ENCODE measurements at places on chromosomes 7 and 10.
A peak's percentile ranks its signal among the peaks of the same experiment; 100 is the strongest.

- DNase-seq, result no peak
These were observed 4.5 kb downstream of the GPRIN2 start for GRCh38 chr10:46551701-46552525.

DNA sequence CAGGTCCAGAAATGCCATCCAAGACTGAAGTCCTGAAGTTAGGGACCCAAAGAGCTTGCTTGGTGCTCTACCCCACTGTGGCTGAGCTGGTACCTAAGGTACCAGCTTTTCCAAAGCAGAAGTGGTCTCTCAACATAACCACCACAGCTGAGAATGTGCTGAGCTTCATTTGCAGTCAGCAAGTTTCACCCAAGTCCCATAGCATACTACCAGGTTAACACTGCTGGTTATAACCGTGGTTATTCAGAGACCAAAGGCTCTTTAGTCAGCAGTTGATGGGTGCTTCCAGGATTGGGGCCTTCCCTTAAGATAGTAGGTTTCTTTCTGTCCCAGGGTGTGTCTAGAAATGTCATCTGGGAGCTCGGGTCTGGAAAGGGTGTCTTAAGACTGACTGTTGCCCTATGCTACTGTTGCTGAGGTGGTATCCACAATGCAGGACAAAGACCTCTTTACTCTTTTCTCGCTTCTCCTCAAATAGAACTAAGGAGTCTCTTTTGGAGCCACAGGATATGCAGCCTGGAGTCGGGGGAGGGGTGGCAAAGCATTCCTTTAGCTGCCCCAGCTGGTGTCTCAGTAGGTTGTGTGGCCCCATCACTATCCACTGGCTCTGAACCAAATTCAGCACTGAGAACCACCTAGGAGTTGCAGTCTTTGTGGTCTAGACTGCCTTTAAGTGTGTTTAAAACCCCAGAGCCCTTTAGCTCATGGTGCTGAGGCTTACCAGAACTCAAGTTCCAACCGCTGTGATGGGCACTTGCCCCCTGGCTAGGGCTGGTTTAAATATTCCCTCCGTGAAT, 354.9 kb upstream of the SEMA3C start:
- peak; percentile 20 for DNase-seq

GRCh38 chr7:74655768-74656440, 1.6 kb upstream of the GTF2I start:
- DNase-seq, result peak; percentile 27

GRCh38 chr10:24981161-24981710, 28.8 kb upstream of the PRTFDC1 start:
- DNase-seq, result no peak

DNA sequence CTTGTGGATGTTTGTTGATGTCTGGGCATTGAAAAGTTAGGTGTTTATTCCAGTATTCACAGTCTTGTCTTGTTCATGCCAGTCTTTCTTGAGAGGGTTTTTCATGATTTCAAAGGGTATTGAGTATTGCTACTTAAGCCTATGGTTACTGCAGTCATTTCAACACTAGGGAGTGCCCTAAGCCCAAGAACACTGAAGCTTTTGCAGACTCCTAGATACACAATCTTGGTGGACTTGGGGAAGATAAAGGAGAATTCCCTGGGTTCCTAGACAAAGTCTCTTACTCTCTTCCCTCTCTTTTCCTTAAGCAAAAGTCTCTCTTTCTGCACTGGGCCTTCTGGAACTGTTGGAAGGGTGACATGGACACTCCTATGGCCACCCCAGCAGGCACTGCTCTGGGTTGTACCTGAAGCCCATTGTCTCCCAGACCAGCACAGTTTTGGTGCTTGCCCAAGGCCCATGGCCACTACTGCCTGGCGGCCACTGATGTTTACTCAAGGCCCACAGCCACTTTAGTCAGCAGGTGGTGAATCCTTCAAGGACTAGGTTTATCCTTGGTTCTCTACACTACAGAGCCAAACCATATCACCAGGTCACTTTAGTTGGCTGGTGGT, 24.9 kb downstream of the SAMD9 start:
- DNase-seq, result peak; percentile 82

GRCh38 chr10:60426425-60426824, 36.8 kb upstream of the ANK3 start:
- DNase-seq, result peak; percentile 94

DNA sequence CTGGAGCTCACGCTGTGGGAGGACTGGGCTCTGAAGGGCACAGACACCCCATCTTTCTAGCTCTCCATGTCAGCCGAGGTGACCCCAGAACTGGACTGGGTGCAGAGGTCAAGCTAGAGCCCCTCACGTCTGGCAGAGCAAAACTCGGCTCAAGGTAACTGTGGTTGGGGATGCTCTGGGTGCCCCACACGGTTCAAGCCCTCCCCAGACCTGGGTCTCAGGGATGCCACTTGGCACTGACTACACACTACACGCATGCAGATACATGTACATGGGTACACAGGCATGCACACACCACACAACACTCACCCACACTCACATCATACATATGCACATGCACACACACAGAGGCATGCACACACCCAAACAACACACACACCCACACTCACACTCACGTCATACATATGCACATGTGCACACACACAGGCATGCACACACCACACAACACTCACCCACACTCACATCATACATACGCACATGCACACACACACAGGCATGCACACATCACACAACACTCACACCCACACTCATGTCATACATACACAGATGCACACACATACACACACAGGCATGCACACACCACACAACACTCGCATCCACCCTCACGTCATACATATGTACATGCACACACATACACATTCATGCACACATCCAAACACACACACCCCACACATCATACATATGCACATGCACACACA, 219.3 kb downstream of the DNAJB6 start:
- DNase-seq, result no peak

DNA sequence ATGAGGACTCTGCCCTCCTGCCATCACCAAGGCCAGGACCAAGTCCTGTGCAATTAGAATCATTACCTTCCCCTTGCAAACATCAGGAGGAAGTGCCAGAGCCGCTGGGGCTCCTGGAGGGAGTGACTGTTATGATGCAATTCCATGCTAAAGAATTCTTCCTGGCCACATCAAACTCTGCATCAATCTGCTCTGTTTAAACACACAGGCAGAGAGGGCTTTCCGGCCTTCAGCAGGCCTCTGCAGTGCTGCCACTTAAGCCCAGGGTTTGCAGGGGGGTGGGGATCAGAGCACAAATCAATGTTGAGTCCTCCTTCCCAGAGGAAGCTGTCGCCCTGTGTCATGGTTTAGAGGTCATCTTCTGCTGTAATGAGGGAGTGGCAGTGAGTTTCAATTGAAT, 58.1 kb downstream of the CTBP2 start:
- DNase-seq, result peak; percentile 86

DNA sequence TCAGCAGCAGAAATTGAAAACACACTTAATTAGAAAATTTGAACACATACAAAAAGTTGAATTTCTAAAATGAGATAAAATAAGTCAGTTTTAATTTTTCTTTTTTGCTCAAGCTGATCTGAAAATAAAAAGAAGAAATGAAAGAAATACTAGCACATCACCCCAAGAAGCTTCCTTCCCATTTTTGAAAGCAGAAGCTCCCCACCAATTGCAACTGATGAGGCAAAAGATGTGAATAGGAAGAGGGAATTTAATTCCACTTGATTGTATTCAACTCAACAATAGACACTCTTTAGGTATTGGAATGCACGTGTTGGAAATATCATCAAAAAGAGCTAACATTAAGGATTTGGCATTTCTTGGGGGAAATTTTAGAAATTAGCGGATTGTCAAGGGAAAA, 175.8 kb downstream of the TRIL start:
- DNase-seq, result no peak

GRCh38 chr7:142481548-142481947, 223.7 kb upstream of the PRSS58 start:
- peak; percentile 34 for DNase-seq

DNA sequence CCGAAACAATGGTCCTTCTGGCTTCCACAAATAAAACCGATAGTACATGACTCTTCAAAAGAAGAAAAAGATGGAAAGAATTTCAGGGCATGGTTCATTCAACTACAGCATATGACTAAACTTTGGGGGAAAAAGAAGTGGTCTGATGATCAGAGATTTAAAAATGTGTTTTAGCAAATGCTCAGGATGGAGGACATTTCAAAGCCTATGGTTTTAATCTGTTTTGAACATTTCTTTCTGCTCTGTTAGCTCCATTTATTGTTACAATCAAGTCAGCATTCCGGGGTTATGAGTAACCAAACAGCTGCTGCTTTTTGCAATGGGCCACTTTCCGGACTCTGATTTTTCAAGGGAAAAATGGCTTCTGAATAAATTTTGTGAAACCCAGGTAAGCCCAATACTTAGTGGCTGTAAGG, 142.4 kb downstream of the CUBN start:
- peak; percentile 84 for DNase-seq

DNA sequence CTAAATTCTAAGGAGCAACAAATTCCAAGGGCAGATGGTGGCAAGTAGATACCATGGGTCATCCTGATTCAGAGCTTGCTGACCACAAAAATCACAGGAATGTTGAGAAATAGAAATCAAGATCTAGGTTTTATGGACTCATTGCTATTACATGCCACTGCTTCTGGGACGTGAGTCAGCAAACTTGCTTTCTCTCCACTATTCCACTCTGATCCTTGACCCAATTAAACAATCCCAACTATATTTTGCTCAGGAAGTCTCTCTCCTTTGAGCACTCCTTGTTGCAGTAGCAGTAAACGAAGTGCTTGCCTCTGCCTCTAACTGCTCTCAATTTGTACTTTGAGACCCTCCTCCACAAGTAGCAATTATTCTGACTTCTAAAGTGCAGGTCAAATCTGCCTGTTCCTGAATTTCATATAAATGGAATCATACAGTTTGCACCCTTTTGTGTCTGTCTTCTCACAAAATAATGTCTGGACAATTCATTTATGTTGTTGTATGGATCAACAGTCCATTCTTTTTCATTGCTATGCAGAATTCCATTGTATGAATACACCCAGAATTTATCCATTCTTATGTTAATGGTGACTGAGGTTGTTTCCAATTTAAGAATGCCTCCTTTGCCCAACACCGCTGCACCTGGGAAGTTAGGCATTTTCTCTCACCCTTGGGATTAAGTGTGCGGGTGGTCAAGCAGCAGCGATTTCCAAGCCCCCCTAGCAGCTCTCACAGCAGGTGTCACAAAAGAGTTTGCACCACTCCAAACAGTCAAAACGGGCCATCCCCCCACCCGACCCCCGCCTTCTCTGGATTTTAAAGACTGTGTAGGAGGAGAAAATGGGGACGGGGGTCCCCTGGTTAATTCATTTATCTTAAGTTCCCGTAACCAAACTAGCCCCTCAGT, 35.9 kb downstream of the ACSM6 start:
- peak; percentile 97 for DNase-seq

GRCh38 chr7:36748017-36748487, 23.8 kb upstream of the AOAH start:
- DNase-seq, result peak; percentile 17

DNA sequence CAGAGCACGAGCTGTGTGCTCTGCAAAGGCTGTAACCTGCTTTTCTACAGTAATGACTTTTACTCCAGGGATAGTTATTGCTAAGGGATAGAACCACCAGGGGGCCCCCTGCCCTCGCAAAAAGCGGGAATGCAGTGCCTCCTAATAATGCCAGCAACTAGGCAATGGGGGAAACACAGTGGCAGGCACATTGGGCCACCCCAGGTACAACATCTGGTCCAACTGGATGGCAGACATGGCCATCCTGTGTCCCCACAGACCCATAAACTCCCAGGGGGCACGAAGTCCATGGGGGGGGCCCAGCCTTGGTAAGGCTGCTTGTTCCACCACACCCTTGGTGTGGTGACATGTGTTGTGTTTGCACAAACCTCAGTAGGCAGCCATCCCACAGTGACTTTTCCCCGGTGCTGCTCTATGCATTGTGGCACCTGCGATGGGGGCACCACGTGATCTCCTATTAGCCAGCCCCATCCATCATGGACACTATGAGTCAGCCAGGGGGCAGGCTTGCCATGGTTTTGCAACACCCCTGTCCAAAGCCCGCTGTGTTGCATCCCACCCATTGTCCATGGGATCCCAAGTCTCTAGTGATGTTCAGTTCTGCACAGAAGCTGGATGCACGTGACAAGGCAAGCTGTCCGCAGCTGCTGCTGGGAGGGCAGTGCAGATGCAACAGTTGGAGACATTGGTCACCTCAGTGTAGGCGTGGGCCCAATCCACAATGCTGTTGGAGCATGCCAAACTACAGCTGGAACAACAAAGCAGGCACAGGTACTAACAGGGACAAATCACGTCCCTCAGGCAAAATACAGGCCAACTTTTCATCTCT, 84.0 kb downstream of the ANLN start:
- DNase-seq, result peak; percentile 35

DNA sequence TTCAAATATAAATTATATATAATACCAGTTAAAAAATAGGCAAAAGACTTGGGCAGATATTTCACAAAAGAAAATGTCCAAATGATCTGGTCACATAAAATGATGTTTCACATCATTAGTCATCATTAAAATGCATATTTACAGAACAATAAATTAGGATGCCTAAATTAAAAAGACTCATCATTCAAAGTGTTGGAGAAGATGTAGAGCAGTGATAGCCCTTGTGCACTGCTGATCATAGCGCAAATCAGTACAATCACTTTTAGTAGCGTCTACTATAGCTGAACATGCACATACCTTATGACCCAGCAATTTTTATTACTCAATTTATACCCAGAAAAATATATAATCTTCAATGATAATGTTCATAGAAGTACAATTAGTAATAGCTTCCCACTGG, 333.3 kb upstream of the ETV1 start:
- DNase-seq, result no peak

DNA sequence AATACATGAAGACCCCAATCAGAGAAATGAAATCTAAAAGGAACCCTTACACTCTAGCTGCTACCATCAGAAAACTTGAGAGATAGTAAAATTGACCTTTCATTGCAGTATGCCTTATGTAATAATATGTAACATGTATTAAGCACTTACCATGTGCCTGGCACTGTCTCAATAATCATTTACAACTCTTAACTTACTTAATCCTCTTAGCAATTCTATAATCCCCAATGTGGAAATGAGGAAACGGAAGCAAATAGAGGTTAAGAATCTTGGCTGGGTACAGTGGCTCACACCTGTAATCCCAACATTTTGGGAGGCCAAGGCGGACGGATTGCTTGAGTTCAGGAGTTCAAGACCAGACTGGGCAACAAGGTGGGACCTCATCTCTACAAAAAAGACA, 29.8 kb upstream of the FHIP2A start:
- DNase-seq, result no peak

- no peak for DNase-seq
These were observed 43.6 kb downstream of the KLHDC10 start for GRCh38 chr7:130113887-130114286.

- no peak for DNase-seq
These were observed 174.4 kb downstream of the ARID5B start for GRCh38 chr10:62075912-62076311.

GRCh38 chr10:79188154-79188965, 119.6 kb downstream of the ZMIZ1 start:
- no peak for DNase-seq

GRCh38 chr10:110207011-110207804, at the start of gene MXI1:
Gene MXI1, plus strand, starts transcription at chr10:110207605. Its CDS starts 204 bp downstream, at chr10:110207809.
- peak; percentile 89 for DNase-seq

GRCh38 chr7:70523989-70524351, 608.0 kb upstream of the GALNT17 start:
- no peak for DNase-seq
